ENCODE measurements at places on chromosomes 3 and 15.
A peak's percentile ranks its signal among the peaks of the same experiment; 100 is the strongest.

DNA sequence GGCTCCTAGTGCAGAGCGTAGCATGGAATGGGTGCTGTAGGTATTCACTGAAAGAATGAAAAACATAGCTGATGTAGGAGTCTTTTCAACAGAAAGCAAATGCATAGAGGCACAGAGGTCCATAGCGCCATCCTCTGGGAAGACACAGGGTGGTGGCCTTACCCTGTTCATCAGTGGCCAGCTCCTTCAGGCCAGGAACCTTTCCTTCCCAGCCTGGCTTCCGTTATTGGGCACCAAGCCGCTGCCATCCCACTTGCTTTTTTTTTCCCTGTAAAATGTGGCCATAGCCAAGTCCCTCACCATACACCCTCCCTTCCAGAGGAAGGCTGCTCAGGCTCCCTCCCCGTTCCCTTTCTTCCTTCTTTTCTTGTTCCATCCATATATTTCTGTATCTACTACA, 118.1 kb downstream of the ZNF621 start:
- DNase-seq = no peak

GRCh38 chr3:134092208-134092701, 62.5 kb upstream of the SLCO2A1 start:
- DNase-seq = no peak

GRCh38 chr3:126460381-126460780, 15.3 kb downstream of the ZXDC start:
- no peak for DNase-seq

DNA sequence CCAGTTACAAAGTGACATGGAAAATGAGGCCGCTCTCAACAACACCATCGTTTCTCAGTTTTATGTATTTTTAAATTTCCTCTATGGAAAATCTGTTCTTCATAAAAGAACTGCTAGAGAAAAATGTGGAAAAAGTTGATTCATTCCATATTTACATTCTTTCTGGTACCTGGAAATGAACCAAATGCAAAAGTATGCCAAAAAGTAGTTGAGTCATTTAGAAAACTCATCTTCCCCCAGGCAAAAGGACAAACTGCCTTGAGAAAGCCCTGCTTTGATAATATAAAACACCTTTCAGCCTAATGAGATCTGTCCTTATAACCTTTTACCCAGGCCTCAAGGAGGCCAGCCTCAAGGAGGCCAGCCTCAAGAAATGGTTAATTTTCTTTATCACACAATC, 283.0 kb upstream of the VEPH1 start:
- DNase-seq = no peak

- no peak for DNase-seq
Observed at GRCh38 chr15:39598186-39598850, 17.4 kb downstream of the THBS1 start.

DNA sequence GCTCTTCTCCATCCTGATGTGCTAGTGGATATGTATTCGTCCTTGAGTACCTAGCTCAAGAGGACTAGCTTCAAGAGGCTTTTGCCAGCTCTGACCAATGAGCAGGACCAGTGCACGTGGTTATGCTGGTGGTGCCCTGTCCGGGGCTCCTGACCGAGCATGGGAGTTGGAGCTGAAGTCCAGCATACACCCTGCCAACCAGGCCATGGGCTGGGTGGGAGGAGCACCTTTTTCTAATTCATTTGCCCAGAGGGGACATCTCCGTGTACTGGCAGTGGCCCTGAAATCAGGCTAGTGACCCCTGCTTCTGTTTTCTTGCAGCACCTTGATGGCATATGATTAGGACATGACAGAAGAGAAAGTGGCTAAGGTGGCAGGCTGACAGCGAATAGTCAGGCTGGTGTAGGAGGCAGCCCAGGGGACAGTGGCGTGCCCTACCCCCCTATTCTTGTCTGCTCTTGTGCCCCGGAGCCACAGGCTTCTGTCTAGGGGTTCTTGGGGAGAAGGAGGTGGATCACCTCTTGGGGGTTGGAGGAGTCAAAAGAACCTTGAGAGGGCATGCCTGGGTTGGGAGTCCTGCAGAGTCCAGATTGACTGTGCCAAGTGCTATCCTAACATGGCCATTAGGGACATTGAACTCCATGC, 16.5 kb downstream of the PODXL2 start:
- no peak for DNase-seq

GRCh38 chr3:50545781-50546180, 21.8 kb downstream of the C3orf18 start:
- DNase-seq = no peak

GRCh38 chr15:85312486-85312885, 67.9 kb upstream of the AKAP13 start:
- no peak for DNase-seq

GRCh38 chr3:108406661-108407206, 103.7 kb downstream of the MYH15 start:
- DNase-seq = peak; percentile 87

DNA sequence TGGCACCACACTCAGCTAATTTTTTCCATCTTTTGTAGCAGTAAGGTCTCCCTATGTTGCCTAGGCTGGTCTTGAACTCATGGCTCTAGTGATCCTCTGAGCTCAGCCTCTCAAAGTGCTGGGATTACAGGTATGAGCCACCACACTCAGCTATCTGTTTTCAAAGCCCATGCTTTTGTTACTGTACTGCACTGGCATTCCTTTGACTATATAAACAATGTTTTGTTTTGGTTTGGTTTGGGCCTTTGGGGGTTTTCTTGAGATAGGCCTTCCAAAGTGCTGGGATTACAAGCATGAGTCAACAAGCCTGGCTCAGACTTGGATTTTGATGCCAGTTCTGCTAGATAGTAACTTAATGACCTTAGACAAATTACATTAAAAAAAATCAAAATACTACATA, 89.7 kb upstream of the GK5 start:
- DNase-seq = no peak

GRCh38 chr3:176514297-176514696, 683.0 kb downstream of the TBL1XR1 start:
- DNase-seq = no peak

DNA sequence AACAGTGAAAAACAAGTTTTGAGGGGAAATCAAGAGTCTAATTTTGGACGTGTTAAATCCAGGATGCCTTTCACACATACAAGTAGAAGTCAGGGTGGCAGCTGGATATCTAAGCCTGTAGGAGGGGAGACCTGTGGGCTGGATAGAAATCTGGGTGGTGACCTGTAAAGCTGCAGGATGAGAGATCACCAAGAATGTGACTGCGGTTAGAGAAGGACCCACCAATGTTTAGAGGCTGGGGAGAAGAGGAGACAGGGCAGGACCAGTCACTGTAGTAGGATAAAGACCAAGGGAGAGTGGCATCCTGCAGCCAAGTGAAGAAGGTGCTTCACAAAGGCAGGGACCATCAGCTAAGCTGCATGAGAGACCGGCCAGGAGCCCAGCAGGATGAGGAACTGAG, 36.2 kb downstream of the MRAS start:
- DNase-seq = no peak

- DNase-seq = no peak
Observed at GRCh38 chr3:121624147-121624899, 31.1 kb downstream of the FBXO40 start.

DNA sequence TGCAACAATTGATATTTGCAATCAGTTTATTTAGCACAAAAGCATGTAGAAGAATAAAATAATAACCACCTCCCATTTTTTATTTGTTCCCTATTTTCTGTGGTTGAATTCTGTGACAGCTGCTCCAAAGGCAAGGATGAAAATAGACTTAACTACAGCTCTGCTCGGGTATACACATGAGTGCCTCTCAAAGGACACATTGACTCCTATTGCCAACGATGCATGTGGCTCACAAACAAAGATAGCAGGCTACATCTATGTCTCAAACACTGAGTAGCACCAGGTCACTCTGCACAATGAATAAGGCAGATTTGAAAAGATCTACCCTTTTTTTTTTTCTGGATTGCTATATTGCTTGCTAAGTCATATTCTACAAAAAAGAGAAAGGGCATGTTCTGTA, 612.9 kb downstream of the ROBO1 start:
- peak; percentile 8 for DNase-seq

- no peak for DNase-seq
Observed at GRCh38 chr3:74624301-74624700, 9.8 kb upstream of the CNTN3 start.

DNA sequence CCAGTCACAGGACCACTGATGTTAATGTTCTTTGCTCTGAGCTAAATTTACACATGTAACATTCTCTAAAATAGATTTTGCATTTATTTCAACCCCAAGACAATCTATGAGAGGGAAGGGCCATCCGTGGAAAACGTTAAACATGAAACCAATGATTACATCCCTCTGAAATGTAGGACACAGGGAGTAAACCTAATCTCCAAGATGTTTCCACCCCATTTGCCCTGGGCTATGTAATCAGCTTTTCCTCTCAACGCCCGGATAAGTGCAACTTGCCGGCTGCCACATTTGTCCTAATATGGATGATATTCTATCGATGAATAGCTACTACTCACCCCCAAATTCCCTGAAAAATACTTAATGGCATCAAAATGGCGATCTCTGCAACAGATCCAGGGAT, 6.4 kb upstream of the FMN1 start:
- no peak for DNase-seq

GRCh38 chr15:99631255-99631654, 65.5 kb downstream of the MEF2A start:
- no peak for DNase-seq

DNA sequence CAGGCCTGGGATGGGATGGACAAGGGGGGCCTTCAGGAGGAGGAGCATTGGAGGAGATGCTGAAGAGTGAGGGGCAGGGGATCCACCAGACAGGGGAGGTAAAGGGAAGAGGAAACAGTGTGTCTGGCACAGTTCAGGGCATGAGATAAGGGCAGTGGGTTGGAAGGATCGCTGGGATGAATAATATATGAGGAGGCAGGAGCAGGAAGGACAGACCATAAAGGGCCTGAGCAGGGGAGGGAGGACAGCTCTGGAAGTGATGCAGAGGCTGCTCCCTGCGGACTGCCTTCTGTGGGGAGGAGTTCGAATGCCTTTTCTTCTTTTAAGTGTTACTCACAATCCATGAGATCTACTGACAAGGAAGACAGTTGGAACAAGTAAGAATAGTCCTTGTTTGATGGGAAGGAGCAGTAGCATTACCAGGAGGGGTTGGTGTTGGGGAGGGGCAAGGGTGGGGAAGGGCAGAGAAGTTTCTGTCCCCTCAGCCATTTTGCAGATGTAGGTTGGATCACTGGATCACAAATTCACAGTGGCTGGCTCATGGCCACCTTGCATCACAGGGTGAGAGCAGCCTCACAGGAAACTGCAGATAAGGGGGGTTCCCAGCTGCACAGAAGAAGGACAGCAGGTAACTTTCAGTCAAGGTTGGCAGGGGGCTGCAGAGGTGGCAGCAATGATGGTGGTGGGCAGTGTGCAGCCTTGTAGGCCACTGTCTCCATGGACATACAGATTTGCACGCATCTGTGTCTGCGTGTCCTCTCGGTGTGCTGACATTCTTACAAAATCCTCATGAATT, 91.9 kb upstream of the SNRPN start:
- no peak for DNase-seq

GRCh38 chr3:138187296-138188012, at the start of gene ARMC8:
TSS of gene ARMC8 (plus strand) at chr3:138187301. CDS start at chr3:138187555, 254 bp downstream.
- DNase-seq = peak; percentile 89

GRCh38 chr15:43390723-43391122, 19.8 kb downstream of the TUBGCP4 start:
- no peak for DNase-seq

- no peak for DNase-seq
Observed at GRCh38 chr3:181317508-181317907, 328.0 kb upstream of the DNAJC19 start.

DNA sequence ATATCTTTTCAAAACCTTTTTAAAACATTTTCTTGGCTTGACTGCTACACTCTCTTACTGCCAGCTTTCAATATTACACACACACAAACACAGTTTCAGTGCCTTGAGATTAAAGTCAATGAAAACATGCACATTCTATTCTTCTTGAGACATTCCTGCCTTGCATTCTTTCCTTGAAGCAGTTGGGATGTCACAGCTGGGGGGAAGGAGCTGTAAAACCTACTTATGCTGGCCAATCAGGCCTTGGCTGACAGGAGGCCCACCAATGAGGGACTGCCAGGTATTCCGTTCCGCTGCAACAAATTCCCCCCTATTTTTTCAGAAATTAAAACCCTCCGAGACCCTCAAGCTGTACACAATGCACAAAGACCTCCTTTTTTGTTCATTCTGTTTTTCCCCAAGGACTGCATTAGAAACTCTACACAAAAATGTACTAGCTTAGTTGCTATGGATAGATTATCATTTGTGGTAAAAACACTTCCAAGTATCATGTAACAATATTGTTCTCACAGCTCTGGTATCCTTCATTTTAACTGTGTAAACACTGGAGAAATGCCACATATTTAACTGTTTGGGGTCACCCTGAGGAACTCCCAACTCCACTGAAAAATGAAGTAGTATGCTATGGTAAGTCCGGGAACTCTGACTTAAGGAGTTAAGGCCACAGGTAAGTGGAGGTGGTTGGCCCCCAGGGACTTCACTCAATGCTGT, 18.5 kb downstream of the FSTL1 start:
- DNase-seq = no peak
